ENCODE measurements at places on chromosomes 6 and 20.
A peak's percentile ranks its signal among the peaks of the same experiment; 100 is the strongest.

DNA sequence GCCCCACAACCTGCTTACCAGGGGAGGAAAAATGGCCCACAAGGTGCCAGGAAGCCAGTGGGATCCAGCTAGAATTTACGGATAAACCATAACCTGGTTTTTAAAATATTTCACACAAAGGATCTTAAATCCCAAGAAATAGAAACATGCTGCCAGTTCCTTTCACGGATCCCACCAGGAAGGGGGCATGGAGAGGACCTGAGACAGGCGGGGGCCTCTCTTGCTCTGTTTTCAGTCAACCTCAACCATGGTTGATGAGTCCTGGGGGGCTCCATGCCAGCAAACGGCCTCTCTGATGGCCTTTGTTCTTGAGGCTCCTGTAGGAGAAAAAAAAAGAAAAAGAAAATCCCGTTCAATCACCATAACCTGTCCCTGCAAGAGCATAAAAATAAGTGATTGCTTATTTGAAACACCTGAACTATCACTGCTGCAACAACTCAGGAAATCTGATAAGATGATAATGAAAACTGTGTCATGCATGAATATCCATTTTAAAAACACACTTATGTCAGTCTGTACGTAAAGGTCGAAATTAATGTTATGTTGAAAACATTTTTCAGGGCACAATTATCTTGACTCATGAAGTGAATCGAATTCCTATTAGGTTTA lies 125.8 kb upstream of the CST7 start:
- DNase-seq = no peak

DNA sequence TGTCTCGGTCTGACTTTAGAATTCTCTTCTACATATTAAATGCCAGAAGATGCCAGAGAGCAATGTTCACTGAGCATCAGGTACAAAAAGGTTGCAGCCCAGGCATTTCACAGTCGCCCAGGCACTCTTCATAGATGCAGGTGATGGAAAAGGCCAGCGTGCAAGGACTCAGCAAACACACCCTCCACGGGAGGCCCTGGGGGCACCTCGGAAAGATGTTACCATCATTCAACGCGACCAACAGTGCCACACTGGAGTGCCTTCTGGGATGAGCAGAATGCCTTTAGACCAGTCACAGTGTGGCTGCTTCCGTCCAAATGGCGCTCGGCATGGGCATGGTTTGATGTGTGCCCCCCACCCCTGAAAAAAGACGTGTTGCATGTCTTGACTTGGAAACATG lies 4.5 kb upstream of the RAMACL start:
- no peak for DNase-seq

DNA sequence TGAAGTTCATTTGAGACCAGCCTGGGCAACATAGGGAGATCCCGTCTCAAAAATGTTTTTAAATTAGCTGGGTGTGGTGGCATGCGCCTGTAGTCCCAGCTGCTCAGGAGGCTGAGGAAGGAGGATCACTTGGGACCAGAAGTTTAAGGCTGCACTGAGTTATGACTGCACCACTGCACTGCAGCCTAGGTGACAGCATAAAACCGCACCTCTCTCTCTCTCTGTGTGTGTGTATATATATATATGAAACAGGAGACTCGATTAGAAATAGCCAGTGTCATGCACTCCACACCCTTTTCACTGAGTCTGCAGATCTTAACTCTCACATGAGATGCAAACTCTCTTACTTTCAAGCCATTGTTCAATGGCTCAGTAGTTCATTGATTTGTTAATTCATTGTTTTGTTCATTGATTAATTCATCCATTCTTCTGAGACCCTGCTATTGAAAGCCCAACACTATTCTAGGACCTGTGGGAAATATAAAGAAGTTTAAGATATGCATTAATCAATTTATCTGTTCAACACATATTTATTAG lies 52.4 kb upstream of the MRPS10 start:
- no peak for DNase-seq

DNA sequence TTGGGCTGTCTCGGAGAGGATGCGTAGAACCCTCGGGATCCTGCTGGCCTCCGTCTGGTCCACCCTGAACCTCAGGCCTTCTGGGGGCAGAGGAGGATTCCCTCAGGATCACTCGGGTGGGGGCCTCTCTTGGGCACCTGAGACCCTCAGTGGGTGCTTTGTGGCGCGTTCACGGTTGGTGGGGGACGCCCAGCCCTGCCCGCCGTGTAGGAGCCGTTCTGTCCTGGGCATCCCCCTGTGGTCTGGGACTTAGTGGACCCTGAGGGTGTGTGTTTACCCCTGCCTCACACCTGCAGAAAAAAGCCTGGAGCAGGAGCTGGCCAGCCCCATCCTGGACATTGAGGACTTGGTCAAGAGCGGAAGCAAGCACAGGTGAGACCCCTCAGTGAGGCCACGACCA lies 7.6 kb downstream of the RTEL1 start:
- DNase-seq = no peak

- no peak for DNase-seq
Observed at GRCh38 chr6:54700158-54700557, 146.4 kb upstream of the FAM83B start.

DNA sequence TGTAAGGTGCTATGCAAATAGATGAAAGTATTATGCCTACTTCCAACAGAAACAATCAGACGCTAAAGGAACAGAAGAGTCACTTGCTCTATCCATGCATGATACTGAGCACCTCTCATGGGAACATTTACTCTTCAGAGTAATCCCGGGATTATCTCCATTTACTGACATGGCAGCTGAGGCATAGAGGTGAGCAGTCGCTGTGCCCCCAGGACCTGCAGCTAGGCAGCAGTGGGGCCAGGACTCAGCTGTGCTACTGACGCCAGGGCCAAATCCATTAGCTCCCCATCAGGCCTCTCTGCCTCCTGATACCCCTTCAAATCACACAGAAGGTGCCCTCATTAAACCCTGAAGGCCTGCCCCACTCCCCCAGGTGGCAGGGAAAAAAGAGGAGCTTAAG lies 51.9 kb downstream of the TRAM2 start:
- no peak for DNase-seq

- no peak for DNase-seq
Observed at GRCh38 chr6:153572371-153572770, 441.3 kb upstream of the RGS17 start.

- DNase-seq = no peak
Observed at GRCh38 chr6:150409576-150410066, 40.8 kb downstream of the IYD start.

DNA sequence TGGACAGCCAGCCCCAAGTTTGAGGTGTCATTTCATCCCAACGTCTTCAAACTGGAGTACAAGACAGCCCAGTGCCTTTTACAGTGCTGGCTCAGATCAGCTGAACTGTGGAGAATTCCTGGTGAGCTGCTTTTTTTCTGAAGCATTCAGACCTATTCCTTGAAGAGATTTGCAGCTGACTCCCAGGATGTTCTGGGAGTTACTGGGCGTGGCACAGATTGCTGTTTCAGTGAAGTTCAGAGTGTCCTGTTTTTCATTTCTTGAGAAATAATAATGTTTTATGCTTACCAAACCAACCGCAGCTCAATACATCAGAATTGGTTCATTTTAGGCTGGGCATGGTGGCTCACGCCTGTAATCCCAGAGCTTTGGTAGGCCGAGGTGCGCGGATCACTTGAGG lies 33.4 kb upstream of the SRPK1 start:
- no peak for DNase-seq

GRCh38 chr6:41688256-41688965 lies 47.0 kb downstream of the TFEB start:
- no peak for DNase-seq

GRCh38 chr20:36400909-36401735 lies 95.0 kb downstream of the DLGAP4 start:
- no peak for DNase-seq

DNA sequence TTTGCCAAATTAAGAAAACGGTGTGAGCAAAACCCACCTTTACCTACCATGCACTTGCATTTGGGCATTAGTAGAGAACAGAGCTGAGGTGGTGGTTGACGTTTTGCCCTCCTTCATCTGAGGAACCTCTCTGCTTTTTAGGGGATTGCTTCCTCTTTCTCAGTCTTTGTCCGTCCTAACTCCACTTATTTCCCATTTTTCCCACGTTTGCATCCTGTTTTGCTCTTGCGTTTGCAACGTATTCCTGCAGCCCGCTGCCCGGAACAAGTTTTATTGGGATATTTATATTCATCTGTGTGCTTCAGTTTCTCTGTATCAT lies 374 bp upstream of the SERINC1 start:
- DNase-seq = no peak

DNA sequence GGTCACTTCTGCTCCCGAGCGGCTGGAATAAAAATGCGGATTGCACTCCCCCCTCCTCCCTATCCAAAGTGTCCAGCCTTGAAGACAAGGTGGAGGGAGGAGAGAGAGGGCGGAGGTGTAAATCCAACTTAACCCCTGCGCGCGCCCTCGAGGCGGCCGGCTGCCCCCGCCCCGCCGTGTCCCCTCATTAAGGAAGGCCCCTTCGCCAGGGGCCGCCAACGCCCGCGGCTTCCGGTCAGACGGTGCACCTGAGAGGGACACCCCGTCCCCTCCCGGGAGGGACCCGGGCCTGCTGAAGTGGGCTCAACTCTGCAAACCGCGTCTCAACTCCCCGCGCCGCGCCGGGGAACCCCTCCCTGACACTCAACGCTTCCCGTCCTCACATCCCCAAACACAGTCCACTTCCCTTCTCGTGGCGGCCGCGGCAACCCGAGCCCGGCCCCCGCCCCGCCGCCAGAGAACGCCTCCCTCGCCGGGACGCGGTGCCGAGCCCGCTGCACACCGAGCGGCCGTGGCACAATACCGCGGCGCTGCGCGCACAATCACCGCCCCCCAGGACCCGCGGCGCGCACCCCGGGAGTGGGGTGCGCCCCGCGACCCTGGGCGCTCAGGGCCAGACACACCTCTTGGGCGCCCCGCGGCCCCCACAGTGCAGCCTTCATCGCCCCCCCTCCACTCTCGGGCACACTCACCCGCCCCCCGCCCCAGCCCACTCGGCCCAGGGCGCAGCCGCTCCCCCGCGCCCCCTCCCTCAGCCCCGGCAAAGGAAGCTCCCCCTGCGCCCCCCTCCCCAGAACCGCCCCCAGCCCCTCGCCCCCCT lies 102.5 kb downstream of the NOL4L start:
- DNase-seq = peak; percentile 69

DNA sequence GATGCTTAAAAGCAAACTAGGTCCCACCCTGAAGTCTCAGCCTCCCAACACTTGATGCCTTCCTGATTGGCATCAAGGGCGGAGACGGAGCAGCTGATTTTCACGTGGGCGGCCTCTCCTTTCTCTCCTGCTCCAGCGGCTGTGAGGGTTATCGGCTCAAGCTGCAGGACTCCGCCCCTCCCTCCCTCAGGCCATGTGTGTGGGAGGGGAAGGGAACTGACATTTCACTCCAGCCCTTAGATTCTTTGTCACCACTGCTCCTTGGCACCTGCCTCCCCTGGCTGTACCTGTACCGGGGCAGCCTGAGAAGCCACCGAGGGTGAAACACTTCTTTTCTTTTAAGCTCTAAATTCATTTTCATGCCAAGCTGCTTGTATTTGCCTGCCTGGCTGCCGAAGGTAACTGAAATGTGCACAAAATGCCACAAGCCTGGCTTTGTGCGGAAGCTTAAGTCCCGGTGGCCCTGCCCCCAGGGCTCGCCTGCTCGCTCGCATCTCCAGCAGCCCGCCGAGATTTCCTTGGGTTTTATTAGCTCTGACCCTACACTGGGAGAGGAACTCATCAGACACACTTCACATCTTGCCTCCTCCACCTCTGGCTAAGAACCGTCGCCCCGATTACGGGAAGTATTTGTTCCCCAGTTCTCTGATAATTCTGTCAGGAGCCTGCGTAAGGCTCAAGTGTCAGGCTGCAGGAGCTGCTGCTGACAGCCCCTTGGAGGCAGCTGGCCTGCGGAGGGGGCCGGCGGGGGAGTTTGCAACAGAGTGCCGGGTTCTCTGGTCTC lies 9.6 kb upstream of the CPNE5 start:
- peak; percentile 86 for DNase-seq

DNA sequence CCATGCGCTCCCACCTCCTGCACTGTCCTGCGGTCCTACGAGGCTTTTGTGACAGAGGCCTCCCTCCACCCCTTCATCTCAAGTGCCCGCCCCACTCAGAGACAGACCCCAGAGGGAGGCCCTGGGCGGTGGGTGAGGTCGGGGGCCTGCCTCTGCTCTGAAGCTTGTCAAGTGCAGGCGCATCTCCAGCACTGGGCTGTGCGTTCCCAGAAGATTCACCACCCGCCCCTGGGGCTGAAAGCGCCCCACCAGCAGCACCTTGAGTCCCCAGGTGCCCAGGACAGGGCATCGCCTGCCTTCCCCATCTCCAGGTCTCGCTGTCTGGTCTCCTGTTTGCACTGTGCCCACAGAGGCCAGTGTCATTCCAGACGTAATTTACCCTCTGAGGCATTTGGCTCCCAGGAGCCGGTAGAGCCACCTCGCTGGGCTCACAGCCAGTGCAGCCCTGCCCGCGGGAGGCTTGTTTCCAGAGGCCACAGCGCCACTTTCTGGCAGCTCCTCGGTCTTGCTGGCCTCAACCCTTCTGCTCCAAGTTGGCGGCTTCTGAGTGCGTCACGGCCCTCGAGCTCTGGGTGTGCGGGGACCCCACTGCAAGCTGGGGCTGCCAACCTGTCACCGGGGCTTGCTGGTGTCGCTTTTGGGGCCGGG lies 191.1 kb downstream of the TAF4 start:
- DNase-seq = no peak

GRCh38 chr6:1797801-1798200 lies 188.1 kb downstream of the FOXC1 start:
- DNase-seq = no peak

DNA sequence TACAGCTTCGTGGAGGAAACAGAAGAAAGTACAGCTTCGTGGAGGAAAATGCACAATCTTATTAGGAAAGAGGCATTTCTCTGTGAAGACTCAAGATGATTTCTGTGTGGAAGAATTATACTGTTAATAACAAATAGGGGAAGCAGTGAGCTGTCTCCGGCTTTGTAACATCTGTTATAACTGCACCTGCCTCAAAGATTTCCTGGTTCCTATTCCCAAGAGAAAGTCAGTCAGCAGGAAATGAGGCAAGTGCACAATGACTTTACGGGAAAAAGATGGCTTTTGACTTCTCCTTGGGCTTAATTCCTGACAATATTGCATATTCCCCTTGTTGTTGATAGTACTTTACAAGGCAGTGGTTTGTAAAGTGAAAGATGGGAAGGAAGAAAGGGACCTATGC lies 538.5 kb downstream of the BMP2 start:
- no peak for DNase-seq

- DNase-seq = no peak
Observed at GRCh38 chr6:103879800-103880199, 979.9 kb downstream of the HACE1 start.

GRCh38 chr6:19337101-19337500 lies 500.1 kb upstream of the ID4 start:
- DNase-seq = no peak

DNA sequence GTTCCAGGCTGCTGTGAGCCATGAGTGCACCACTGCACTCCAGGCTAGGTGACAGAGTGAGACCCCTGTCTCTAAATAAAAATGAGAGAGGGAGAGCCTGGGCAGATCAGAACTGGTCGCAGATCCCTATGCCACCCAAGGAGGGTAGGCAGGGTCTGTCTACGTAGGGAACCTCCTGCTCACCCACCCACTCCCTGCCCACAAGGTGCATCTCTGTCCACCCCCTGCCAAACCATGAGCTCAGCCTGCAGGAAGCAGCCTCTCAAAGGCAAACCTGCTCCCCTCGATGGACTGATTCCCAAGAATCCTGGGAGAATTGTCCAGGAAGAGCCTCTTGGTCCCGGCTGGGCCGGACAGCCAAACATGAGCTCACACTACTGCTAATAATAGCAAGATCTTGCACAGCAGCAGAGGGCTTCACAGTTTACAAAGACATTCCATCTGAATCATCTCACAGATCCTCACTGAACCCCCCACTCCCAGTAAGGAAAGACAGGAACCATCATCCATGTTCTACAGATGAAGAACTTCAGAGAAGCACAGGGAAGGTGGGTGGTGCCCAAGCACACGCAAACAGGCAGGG lies 27.8 kb upstream of the TLDC2 start:
- no peak for DNase-seq

GRCh38 chr6:44203955-44204354 lies 12.8 kb upstream of the MYMX start:
- no peak for DNase-seq

Measured in retina (tissue), 1 donor.